ENCODE measurements at places on chromosomes 3 and 15.

- no peak for DNase-seq
Measured at GRCh38 chr3:15562560-15562959, 38.8 kb downstream of the HACL1 start.

- DNase-seq: peak; percentile 80
Measured at GRCh38 chr3:11624161-11624560, 19.6 kb downstream of the VGLL4 start.

DNA sequence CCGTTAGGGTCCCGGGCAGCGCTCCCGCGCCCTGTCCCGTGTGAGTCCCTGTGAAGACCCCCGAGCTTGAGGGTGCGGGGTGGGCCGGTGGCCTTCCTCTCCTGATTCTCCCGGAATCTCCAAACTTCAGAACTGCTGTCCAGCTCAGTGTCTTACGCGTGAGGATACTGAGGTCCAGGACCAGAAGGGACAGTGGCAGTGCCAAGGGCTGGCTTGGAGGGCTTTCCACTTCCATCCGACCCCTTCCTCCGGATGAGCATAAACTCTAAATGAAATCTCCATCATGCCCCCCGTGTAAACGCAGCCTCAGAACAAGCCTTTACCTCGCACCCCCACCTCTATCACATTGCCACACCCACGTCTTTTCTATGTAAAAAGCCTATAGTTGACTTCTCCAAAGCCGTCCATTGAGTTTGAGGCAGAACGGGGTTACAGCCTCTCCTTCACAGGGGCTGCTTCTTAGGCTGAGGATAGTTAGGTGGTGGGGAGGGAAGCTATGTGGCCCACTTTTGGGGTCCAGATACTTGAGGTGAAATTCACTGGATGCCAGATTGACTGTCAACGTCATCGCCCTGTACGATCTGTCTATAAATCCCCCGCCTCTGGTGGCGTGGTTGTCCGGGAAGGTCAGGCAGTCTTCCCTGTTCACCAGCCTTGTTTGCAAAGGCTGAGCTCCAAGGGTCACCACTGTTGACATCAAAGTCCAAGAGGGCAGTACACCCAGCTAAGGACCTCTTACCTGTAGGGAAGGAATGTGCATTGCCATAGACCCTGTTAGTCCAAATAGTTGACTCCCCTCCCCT, 1.1 kb downstream of the EDEM1 start:
- peak; percentile 69 for DNase-seq

GRCh38 chr3:62370858-62371719, 2.3 kb downstream of the FEZF2 start:
- no peak for DNase-seq
